Trophoblast cell (in vitro differentiated cells and primary cell): ENCODE measurements at places on chromosomes 11 and 22.

GRCh38 chr11:39236916-39237315 lies 2222.5 kb downstream of the LRRC4C start:
- no peak for DNase-seq

DNA sequence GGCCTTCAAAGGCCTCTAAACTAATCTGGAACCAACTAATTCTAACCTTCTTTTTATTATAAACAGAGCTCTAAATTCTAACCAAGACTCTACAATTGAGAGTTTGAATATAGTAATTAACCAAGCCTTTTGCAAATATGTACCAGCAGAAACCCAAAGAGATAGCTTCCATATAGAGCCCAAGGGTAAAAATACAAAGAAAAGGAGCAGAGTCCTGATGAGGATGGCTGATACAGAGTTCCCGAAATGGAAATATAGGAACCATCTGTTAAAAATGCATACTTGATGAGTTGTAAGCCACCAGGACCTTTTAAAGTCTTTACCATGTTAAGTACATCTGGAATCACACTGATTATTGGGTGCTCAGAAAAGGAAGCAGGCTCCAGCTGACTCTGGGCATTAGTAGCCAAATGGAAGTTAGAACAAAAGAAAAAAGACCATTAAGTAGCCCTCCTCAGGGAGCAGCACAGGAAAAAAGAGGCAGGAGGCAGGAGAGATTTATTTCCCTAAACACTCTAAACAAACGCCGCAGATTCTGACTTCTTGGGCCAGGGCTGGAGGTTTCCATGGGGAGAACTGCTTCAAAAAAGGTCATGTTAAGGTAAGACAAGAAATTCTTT lies 463.1 kb upstream of the FAT3 start:
- DNase-seq = no peak

DNA sequence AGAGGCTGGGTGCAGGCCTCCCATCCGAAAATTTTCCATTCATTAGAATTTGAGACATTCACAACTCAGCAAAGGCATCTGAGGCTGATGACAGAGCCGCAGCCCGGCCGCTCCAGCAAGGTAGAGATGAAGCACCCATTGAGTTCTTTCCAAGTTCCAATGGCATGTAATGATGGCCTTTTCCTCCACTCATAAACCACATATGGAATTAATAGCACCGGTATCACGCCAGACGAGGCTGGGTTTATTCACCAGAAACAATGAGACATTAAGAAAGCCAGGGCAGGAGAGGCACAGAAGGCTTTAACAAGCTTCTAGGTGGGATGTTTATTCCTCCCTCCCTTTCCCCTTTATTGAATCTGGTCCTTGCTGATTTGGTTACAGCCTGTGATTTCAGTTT lies 534.4 kb downstream of the MN1 start:
- no peak for DNase-seq

DNA sequence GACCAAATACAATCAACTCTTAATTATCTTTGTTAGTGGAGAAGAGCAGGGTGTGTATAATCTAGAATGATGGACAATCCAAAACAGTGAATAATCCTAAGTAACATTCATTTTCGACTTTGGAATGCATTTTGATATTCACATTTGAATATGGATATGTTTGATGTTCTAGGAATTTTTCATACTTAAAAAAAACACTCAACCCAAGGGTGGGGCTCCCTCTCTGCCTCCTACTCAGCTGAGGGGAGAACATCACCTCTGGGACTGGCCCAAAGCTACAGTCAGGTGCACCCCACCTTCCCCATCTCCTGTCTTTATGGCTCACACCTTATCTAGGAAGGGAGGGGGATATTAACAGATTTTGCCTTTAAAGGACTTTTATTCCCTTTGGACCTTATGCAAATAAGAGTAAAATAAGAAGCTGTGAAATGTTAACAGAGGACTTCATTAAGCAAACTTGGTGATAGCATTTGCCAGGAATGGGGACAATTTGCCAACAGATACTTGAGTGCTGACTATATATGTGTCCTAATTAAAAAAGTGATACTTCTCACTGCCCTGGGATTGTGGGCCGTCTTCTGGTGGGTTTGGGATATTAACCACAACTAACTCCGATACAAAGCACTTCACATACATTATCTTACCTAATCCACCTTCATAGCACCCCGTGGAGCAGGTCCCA lies 187.0 kb downstream of the ST3GAL4 start:
- no peak for DNase-seq

- DNase-seq = no peak
Measured at GRCh38 chr22:48607901-48608662, 1219.6 kb downstream of the BRD1 start.
